CD8-positive, alpha-beta T cell (primary cell): ENCODE measurements at places on chromosomes 3 and 15. TPM values are rescaled to one million over a fixed set of nuclear protein-coding genes. Genes with fewer than 3 reads are reported as not detected.

GPR15 gene
- 9.1 TPM for total RNA-seq

CDHR4 gene
- total RNA-seq: 0.17 TPM

DYNLT2B gene
- 3.0 TPM for total RNA-seq

BNC1 gene
- not detected for total RNA-seq

STX19 gene
- total RNA-seq: not detected

TMIE gene
- 0.28 TPM for total RNA-seq

CYP11A1 gene
- not detected for total RNA-seq

PTH1R gene
- not detected for total RNA-seq

ZNF501 gene
- 0.87 TPM for total RNA-seq

TTC23 gene
- total RNA-seq: not detected

SLC25A38 gene
- total RNA-seq: 64.0 TPM

ATP13A4 gene
- total RNA-seq: 1.8 TPM

SENP2 gene
- total RNA-seq: 69.6 TPM

GNAT1 gene
- total RNA-seq: 0.30 TPM

SHF gene
- 5.0 TPM for total RNA-seq

EPHA6 gene
- total RNA-seq: not detected
